Mesenteric fat pad (tissue), 1 donor: ENCODE measurements at places on chromosomes 6 and 20. TPM values are rescaled to one million over a fixed set of nuclear protein-coding genes. Genes with fewer than 3 reads are reported as not detected.

DNA sequence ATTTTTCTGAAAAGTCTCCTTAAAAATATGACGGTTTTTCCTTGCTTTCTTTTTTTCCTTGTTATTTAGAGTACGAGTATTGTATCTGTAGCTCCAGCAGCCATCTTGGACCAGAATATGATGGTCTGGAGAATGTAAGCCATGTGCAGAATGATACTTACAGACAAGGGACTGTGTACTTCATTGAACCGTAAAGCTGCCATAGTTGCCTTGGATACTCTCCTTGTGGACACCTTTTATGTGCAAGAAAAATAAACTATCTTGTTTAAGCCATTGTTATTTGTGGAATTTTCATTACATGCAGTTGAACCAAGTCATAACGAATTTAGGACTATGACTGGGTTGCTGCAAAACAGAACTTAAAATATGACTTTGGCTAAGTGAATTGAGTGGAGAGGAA is 485.8 kb upstream of the CITED2 start:
- DNase-seq = no peak

DNA sequence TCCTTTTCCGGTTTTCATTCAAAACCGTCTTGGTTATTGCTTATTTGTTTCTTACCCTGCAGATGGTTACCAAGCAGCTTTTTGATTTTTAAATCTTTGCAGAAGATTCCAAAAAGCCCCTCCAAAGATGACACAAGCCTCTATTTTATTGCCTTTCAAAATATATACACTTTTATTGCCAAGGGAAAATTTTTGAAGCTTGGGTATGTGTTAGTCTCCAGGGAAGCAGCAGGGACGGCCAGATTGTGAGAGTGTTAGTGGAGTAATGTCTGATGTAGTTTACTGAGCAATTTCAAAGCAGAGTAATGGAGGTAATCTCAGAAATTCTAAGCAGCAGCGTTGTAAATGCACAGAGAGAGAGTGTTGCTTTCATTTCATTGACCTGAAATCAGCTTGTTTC is 193.8 kb downstream of the FARS2 start:
- DNase-seq = no peak

- DNase-seq = no peak
Observed at GRCh38 chr20:34347571-34347970, 15.5 kb upstream of the ITCH start.

GRCh38 chr20:16806886-16807285 is 58.7 kb downstream of the OTOR start:
- DNase-seq = no peak

DNA sequence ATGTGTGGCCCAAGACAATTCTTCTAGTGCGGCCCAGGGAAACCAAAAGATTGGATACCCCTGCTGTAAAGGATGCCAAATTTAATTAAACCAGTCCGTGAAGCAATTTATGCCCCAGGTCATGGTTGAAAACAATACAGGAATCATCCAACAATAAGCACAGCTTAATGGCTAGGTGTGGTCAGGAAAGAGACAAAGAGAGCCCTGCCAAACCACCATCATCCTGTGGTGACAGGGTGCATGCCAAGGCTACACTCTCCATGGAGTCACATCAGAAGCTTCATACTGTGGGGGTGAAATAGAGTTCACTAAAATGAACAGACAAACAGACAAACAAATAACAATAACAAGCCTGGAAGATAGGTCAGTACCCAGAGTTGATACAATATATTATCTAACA is 62.7 kb downstream of the DZANK1 start:
- DNase-seq = no peak

DNA sequence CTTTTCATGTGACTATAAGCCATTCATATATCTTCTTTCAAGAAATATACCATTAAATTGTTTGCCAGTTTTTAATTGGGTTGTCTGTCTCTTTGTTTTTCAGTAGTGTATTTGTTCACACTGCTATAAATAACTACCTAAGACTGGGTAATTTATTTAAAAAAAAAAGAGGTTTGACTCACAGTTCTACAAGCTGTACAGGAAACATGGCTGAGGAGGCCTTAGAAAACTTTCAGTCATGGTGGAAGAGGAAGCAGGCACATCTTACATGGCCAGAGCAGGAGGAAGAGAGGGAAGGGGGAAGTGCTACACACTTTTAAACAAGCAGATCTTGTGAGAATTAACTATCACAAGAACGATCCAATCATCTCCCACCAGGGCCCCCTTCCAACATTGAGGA is 255.3 kb downstream of the EPM2A start:
- no peak for DNase-seq

GRCh38 chr20:63006540-63007359 is at the start of gene BHLHE23:
Gene BHLHE23 (minus strand): TSS chr20:63006964. CDS start chr20:63006774, 190 bp downstream.
- no peak for DNase-seq

- DNase-seq = no peak
Observed at GRCh38 chr20:61364147-61364546, 112.1 kb downstream of the CDH4 start.

The TMEM74B gene
- 0.42 TPM for total RNA-seq

The HRH3 gene
- total RNA-seq = not detected

The DDR1 gene
- 82.1 TPM for total RNA-seq

The KHDRBS2 gene
- total RNA-seq = not detected
